ENCODE measurements at places on chromosomes 3 and 15. TPM values are rescaled to one million over a fixed set of nuclear protein-coding genes. Genes with fewer than 3 reads are reported as not detected.

The GCNT3 gene
- 5.5 TPM for total RNA-seq

The LMAN1L gene
- total RNA-seq: not detected

The PLSCR2 gene
- total RNA-seq: not detected

The ADGRG7 gene
- not detected for total RNA-seq

The DCUN1D1 gene
- total RNA-seq: 15.9 TPM

The COL6A6 gene
- total RNA-seq: not detected

The ITIH1 gene
- total RNA-seq: not detected

The TBL1XR1 gene
- total RNA-seq: 58.0 TPM

The KLF15 gene
- total RNA-seq: 0.05 TPM

The GP5 gene
- 0.29 TPM for total RNA-seq

The ARGFX gene
- total RNA-seq: not detected

The FMN1 gene
- 1.3 TPM for total RNA-seq

The CEP19 gene
- 3.1 TPM for total RNA-seq

The PTPRG gene
- 30.5 TPM for total RNA-seq

GRCh38 chr3:36489101-36489500 lies 108.8 kb downstream of the STAC start:
- DNase-seq: no peak

- no peak for DNase-seq
Measured at GRCh38 chr3:196813903-196814302, 53.8 kb upstream of the SENP5 start.

GRCh38 chr15:75454471-75455378 lies 3.2 kb upstream of the SIN3A start:
- no peak for DNase-seq

- no peak for DNase-seq
Measured at GRCh38 chr3:63354160-63354559, 76.1 kb downstream of the SYNPR start.

DNA sequence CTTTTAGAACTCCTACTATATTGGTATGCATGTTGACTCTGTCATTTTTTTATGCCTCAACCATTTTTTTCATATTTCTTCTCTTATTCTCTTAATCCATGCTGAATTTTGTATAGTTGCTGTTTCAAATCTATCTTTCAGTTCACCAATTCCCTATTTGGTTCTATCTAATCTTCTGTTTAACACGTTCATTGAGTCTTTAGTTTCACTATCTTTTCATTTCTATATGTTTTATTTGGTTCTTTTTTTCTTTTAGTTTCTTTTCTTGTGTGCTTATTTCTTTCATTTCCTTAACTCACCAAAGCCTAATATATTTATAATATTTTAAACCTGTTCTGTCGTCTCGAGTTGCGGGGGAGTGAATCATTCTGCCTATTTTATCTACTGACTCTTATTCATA lies 8.0 kb downstream of the AQP9 start:
- DNase-seq: no peak

DNA sequence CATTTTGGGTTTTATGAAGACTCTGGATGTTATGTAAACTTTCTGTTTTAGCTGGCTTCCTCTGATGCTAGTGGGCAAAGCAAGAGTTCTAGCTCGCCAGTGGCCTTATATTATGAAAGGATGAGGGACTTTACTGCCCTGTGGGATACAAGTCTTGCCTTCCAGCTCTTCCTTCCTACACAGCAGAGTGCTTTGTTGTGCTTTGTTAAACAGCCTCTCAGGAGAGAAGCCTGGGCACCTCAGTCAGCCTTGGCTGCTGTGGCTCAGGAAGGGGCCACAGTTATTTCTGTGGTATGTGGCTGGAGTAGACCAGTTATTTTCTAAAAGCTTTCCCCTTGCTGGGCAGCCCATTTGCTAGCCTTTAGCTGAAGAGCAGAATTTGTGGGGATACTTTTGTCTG lies 69.5 kb upstream of the SUCLG2 start:
- DNase-seq: no peak

- DNase-seq: no peak
Measured at GRCh38 chr15:87733541-87733941, 523.0 kb downstream of the NTRK3 start.

DNA sequence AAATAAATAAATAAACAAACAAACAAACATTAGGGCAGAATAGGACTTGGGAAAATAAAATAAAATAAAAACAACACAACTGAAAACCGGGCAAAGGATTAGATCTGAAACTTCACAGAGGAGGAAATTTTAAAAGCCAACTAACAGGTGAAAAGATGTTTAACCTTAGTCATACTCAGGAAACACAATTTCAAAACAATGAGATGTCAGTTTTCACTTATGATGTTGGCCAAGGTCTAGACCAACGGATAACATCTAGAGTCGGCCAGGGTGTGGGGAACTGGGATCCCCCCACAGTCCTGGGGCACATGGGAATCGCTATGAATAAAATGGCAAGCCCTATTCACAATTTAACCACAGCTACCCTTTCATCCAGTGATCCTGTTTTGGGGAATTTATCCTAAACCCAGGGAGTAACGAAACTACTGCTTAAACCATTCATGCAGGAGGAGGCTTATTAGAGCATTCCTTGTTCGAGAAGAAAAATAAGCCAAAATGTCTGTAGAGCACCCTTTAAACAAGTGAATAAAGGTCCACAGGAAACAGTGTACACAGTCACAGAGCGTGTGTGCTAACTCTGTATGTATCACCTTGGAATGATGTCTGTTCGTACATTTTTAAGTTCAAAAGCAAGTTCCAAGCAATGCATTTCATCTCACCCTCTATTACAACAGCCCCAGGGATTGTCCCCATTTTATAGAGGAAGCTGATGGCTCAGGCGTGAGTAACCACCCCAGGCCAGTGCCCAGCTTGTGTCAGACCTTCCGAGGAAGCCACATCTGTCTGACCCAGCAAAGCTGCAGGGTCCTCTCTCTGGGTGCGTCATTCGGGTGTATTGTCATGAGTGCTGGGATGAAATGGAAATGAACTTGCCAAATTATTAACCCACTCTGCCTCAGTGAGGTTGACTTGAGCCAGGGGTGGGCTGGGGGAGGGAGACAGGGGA lies 6.3 kb upstream of the ANPEP start:
- no peak for DNase-seq

GRCh38 chr3:65864357-65864904 lies 174.3 kb downstream of the MAGI1 start:
- no peak for DNase-seq

DNA sequence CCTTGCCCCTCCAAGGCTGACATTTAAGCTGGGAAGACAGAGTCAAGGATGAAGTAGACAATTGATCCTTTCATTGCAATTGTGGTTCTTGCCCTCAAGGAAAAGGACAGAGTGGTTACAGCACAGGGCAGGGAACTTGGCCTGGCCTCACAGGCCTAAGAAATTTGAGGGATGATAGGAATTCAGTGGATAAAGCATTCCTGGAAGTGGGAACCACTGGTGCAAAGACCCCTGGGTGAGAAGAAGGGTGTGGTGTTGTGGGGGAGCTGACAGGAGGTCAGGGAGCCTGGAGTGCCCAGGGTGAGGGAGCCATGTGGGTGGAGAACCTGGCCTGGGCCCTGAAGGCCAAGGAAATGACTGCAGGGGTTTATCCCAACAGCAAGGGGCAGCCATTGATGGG lies 287.4 kb downstream of the UACA start:
- no peak for DNase-seq

DNA sequence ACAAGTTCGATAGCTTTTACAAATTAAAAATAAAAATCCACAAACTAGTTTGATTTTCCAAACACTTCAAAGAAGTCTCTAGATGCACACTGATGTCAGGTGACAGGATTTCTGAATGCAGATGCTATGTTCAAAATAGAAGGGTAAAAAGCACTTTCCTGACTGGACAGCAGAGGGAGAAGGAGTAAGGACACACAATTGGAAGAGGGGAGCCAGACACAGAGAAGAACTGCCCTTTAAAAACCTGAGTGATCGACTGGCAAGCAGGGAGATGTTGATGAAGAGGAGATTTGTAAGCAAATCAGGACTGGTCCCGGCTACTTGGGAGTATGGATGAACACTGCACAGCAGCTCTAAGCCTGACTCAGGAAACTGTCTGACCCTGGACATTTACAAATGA lies 612.8 kb downstream of the MAGI1 start:
- DNase-seq: no peak

GRCh38 chr3:128478576-128479506 lies 12.2 kb upstream of the DNAJB8 start:
- no peak for DNase-seq

- DNase-seq: no peak
Measured at GRCh38 chr15:69897471-69898237, 200.1 kb downstream of the TLE3 start.

GRCh38 chr3:12586403-12586802 lies 29.5 kb downstream of the MKRN2 start:
- DNase-seq: no peak

GRCh38 chr3:72329354-72329753 lies 518.9 kb downstream of the SHQ1 start:
- DNase-seq: no peak

DNA sequence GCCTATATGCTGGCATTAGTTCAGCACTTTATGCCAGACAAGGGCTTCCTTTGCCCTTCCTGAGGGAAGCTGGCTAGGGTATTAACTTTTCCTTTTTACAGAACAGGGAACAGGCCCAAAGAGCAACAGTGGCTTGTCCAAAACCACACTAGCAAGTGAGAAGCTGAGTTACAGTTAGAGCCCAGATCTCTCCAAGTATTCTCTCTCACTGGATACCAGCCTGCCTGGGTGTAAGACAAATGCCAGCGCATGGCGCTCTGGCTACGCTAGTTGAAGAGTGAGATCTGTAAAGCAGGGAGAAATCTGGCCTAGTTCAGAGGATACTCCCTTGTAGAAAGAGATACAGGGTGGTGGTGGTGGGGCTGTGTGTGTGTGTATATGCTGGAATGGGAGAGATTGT lies 38.4 kb downstream of the RAB11A start:
- no peak for DNase-seq

DNA sequence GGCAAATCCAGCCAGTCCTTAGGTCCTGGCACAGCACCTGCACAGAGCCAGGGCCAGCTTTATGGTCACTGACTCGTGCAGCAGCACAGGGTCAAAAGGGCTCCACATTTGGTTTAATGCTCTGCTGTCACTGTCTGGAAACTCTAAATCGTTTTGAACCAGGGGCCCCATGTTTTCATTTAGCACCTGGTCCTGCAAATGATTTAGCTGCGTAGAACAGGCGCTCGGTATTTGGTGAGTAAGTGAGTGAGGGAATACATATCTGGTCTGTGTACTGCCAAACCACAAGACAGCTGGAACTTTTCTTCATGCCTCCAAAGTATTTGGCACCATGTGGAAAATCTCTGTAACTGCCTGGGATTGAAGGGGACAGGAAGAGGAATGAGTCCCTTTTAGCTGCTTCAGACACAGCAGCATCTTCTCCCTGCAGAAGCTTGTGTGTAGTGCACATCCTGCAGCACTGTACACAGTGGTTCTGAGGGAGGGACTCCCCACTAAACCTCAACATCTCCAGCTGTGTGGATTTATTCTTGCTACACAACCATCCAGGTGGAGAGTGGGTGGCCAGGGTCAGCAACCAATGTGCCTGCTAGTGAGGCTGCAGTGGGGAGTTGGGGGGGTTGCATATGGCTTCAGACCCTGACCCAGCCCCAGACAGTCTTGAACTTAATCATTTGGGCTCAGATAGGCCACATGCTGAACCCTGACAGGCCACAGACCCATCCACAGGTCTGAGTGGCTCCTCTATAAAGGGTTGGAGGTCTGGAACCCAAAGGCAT lies 1.1 kb downstream of the SH2D7 start:
- no peak for DNase-seq

DNA sequence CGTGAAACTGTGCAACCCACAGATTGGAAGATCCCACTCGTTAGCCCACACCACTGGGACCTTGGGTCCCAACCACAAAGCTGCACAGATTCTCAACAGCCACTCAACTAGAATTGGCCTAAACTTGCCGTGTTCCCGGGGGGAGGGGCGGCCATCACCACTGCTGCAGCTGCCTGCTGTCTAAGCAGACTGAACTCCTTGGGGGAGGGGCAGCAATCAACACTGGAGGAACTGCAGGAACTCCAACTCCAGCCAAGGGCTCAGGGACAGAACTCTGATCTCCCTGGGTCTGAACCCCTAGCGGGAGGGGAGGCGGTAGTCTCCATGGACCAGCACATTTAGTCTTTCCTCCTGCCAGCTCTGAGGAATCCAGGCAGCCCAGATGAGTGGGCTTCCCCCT lies 205.9 kb downstream of the RSL24D1 start:
- no peak for DNase-seq

DNA sequence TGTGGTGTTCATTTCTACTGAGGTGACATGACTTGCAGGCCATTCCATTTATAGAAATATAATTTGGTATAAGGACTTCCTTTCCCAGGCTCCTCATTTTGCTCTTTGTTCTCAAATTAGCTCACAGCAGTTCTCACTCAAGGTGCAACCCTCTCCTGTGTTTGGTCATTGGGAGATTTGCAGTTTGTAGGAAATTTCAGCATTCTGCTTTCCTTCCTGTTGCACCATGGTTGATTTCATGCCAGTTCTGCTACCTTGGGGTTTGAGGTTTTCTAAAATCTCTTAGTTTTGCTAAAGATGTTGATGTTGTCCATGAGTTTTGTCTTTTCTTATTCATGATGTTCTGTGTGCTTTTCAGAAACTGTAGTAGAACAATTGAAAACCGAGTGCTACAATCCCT lies 65.7 kb upstream of the PROK2 start:
- DNase-seq: no peak

DNA sequence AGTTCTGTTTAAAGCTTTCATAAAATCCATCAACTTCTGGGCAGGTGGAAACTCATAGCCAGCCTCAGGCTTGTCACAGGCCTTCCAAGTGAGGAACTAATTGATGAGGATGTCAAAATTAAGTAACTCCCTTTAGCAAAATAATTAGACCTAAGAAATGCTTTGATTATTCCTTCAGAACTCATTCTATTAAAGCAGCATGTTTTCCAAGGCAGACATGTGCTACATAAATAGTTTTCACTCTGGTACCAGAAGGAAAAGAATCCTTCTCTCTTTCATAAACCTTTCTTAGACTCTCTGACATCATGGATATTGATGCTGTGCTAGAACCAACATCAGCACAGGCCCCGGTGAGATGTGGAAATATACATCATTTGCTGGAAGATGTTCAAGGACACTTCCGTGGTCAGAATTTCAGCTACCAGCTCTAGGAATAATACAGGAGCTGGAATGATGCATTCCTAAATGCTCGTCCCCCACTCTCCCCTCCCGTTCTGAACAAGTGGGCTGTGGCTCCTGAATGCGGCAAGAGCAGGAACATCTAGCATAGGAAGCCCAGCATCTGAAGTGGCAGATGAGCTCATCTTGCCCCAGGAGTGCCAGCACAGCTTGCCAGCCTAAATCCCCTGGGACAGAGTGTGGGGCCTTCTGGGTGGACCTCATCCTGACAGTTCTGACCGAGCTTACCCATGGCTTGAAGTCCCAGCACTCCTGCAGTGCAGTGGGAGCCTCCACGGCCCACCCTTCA lies 82.4 kb downstream of the WWTR1 start:
- DNase-seq: no peak

GRCh38 chr3:112464264-112464663 lies 35.0 kb downstream of the BTLA start:
- no peak for DNase-seq

- no peak for DNase-seq
Measured at GRCh38 chr3:39192490-39193092, at the start of gene XIRP1. Gene XIRP1, minus strand, starts transcription at chr3:39192595. Its CDS starts 3,150 bp downstream, at chr3:39189445.

- DNase-seq: no peak
Measured at GRCh38 chr3:183448369-183449128, 20.1 kb upstream of the MCF2L2 start.

- no peak for DNase-seq
Measured at GRCh38 chr15:75178171-75178937, 23.3 kb upstream of the C15orf39 start.

- no peak for DNase-seq
Measured at GRCh38 chr3:190192739-190193138, 72.0 kb upstream of the P3H2 start.

- no peak for DNase-seq
Measured at GRCh38 chr3:187720337-187720670, 17.9 kb upstream of the RTP2 start.

Measured in glomerular endothelial cell (primary cell).